Activated T-cell treated with anti-CD3 and anti-CD28 coated beads, Interleukin-2, amount 50 U/mL, for 48 hours (primary cell): ENCODE measurements at places on chromosomes 3 and 15.

- DNase-seq: no peak
Observed at GRCh38 chr3:67605377-67605776, 49.0 kb downstream of the SUCLG2 start.

- no peak for DNase-seq
Observed at GRCh38 chr3:94787066-94787465, 724.2 kb downstream of the NSUN3 start.

DNA sequence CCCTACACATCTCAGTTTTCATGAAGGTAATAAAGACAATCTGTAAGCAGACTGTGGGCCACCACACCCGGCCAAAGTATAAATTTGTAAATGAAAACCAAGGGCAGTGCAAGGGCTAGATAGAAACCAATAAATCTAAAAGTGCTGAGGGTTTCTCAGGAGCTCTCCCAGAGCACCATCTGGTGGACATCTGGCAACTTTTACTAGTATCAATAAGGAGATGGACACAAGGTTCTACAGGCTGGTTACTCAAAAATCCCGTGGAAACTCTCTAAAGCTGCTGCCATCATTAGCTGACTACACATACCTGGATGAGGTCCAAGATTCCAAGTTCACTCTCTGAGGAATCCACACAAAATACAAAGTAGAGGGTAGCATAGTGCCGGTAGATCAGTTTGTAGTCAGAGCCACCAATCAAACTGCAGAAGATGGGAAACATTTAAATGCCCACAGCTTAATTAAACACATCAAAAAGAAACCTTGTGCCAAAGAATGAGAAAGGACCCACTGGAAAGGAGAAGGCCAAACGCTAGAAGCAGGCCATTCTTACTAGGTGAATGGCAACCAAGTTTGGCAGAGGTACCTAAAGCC, 5.5 kb downstream of the AP3S2 start:
- no peak for DNase-seq

- DNase-seq: no peak
Observed at GRCh38 chr15:99343208-99343607, 91.9 kb downstream of the LRRC28 start.

DNA sequence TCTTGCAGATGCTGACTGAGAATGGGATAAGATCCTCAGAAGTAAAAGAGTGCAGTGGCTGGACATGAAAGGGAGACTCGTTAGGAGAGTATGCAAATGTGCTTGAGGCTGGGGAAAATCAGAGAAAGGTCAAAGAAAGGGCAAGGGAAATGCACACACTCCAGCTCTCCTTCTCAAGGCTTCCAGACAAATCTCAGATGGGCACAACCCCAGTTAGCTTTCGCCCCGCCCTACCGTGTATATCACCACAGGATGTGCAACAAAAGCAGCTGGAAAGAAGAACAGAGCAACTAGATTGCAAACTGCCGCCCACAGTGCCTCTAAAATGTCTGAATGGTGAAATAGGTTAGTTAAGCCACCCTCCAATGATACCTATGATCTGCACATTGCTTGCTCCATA, 63.9 kb downstream of the CERS3 start:
- DNase-seq: no peak

GRCh38 chr15:28895566-28895965, 9.8 kb downstream of the APBA2 start:
- no peak for DNase-seq

- DNase-seq: no peak
Observed at GRCh38 chr3:30307372-30307950, 298.9 kb upstream of the TGFBR2 start.
